ENCODE measurements at places on chromosomes 6 and 20.
A peak's percentile ranks its signal among the peaks of the same experiment; 100 is the strongest.

DNA sequence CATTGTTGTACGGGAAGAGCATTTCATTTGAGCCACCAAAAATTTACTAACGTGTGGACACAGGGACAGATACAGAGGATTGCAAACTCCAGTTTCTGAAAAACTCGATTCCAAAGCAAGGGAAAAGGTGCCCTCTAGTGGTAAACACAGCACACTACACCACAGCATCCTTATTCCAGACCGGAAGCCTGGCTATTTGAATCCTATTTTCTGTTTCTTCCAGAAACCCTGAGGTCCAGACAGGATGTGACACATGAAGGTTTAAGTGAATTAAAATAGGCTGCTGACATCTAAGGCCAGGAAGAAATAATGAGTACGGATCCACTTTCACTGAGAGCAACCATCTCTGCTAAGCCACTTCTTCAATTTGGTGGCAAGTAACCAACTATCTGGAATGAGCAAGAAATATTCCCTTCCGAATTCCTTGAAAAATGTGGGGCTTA is 31.8 kb upstream of the GMPR start:
- peak; percentile 85 for DNase-seq

DNA sequence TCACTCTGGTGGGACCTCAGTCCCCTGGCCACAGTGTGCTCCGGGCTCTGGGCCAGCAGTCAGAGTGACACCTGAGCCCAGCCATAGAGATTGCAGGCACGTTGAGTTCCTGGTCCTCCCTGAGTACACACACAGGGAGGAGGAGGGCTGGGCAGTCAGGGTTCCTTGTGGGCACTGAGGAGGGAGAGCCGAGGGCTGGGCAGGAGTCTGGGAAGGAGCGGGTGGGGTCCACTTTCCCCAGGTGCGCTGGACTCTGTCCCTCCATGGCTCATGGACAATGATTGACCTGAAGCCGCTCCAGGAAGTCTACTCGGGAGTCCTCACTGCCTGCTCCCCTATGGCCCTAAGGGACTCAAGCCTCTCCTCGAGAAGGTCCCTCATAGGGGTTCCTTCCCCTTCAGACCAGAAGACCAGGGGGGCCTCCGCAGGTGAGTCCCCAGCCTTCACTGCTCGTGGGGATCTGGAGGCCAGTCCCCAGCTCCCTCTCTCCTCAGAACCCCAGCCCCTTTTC is 1.1 kb downstream of the SLC44A4 start:
- DNase-seq, result no peak

DNA sequence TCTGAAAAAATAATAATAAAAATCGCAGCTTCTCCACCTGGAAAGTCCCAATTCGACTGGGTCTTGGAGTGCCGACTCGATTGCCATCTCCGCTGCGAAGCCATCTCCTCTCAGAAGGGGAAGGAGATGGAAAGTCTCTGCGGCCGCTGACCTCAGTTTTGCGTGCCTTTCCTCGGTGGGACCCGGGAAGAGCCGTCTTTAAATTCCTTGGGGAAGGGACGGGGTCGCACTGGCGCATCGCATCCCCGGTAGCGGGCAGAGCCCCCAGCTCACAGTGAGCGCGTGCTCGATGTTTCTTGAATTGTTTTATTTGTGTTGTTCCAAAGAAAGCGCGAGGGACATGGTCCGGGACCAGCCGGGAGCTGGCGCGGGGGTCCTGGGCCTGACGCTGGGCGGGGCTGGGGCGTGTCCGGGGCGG is 270 bp upstream of the TIAM2 start:
- no peak for DNase-seq

GRCh38 chr6:113184291-113184690 is 672.9 kb upstream of the MARCKS start:
- DNase-seq, result no peak

- no peak for DNase-seq
Observed at GRCh38 chr20:34108616-34109174, 3.3 kb downstream of the EIF2S2 start.

- DNase-seq, result no peak
Observed at GRCh38 chr6:116011520-116011919, 49.2 kb downstream of the FRK start.

DNA sequence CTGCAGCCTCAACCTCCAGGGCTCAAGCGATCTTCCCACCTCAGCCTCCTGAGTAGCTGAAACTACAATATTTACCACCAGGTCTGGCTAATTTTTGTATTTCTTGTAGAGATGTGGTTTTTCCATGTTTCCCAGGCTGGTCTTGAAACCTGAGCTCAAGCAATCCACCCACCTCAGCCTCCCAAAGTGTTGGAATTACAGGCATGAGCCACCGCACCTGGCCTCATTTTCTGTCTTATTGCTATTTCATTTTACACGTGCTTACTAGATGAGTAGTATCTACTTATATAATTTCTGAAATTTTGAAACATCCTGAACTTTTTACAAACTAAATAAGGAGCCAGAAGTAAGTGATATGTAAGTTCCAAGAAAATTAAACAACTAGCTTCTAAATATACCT is 34.6 kb downstream of the CLIC5 start:
- no peak for DNase-seq

GRCh38 chr6:12249541-12250382 is 40.4 kb upstream of the EDN1 start:
- DNase-seq, result no peak

DNA sequence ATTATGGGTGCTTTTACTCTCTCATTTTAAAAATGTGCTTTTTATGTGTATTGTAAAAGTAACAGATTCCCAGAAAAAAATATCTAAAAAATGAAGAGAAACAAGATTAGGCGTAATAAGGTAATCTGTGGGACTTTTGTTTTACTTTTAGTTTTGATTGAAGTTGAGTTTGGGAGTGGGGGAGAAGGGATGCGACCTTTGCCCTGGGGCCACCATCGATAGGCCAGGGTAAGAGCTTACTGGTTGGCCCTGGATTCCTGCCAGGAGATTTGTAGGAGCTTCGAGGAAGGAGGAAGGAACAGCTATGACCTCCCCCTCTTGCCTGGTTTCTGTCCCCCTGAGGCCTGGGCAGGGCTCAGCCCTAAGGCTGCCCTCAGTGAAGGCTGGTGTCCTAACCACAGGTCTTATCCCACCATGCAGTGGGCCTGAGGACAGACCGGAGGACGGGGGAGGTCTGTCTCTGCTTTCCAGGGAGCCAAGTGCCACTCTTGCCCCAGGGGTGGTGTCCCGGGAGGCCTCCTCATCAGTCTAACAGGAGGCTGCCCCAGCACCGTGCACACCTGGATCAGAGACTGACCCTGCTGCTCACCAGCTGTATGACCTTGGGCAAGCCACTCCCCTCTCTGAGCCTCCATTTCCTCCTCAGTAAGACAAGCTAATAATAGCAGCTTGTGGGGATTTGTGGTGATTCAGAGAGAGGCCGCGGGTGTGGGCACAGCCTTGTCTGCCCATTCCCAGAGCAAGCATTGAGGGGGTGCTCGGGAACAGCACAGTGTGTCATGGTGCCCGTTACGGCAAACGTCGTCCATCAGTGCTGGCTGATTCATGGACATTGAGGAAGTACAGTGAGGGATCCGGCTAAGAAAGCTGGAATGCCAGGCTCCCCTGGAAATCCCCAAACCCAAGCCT is 21.2 kb downstream of the TGM2 start:
- no peak for DNase-seq

- DNase-seq, result no peak
Observed at GRCh38 chr6:114000069-114000468, 29.1 kb upstream of the HDAC2 start.
